ENCODE measurements at places on chromosomes 11 and 22.
A peak's percentile ranks its signal among the peaks of the same experiment; 100 is the strongest.

- no peak for DNase-seq
These were observed 9.5 kb downstream of the SDF2L1 start for GRCh38 chr22:21651521-21652009.

GRCh38 chr22:37608477-37609239, at the start of gene GGA1:
GGA1 (plus strand) TSS chr22:37608834; CDS start chr22:37608861, 27 bp downstream.
- DNase-seq = peak; percentile 98

GRCh38 chr11:6703247-6704063, 20.3 kb upstream of the MRPL17 start:
- DNase-seq = peak; percentile 43

DNA sequence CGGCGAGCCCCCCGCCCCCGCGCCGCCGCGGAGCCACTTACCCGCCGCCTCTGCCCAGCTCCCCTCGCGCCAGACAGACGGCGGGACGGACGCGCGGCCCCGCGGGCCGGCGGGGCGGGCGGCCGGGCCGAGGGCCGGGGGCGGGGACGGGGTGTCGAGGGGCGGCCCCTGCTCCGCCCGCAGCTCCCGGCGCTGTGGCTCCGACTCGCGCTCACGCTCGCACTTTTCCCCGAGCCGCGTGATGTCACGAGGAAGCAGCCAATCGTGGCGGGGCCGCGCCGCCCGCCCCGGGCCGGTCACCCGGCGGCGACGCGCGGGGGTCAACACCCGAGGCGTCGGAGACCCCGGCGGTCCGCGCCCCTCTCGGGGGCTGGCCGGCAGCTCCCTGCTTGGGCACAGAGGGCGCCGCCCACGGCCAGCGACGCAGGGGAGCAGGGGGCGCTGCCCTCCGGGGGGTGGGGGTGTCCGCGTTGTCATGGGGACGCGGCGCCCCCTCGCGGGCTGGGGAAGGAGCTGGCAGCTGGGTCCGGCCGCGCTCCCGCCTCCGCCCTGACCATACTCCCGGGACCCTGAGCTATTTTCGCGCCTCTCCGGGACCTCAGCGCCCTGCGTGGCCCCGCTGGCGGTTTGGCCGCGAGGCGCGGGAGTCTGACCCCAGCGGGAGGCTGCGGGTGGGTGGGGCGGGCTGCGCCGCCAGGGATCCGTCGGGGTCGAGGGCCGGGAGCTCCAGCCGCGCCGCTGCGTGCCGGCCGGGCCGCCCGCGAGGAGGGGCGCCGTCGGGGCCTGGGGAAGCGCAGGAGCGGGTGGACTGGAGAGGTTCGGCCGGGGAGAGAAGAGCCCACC, at the start of gene CHRM4:
Gene CHRM4 (minus strand): TSS at position 199 of the 843 bp plus-strand sequence. CDS start 5,219 bp downstream, outside the sequence.
- no peak for DNase-seq

DNA sequence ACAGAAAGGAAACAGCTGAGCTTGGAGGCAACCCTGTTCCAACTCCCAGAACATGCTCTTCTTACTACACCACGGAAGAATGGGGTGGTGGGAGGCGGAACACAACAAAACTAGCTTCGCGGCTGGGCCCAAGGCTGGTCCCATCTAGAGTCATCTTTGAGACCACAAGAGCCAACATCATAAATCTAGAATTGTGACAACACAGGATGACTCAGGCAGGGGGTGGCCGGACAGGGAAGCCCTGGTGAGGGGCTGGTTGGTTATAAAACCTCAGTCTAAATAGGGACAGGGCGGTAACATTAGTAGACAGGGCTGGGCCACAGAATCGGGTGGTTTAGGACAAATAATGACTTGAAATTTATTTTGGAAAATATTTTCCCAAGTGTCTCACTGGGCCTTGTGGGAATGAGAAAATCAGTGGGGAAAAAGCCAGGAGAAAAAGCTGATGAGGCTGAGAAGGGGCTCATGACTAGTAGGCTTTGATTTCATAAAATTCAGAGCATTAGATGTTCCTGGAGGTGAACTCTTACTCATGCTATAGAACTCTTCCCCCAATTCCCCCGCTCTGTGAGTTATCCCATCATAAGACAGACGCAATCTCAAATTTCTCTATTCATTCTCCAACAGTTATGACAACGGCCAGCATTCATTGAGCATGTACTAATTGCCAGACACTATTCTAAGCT, 151.8 kb upstream of the TIMP3 start:
- no peak for DNase-seq

- DNase-seq = no peak
These were observed 29.8 kb upstream of the SCGB1A1 start for GRCh38 chr11:62388999-62389398.

DNA sequence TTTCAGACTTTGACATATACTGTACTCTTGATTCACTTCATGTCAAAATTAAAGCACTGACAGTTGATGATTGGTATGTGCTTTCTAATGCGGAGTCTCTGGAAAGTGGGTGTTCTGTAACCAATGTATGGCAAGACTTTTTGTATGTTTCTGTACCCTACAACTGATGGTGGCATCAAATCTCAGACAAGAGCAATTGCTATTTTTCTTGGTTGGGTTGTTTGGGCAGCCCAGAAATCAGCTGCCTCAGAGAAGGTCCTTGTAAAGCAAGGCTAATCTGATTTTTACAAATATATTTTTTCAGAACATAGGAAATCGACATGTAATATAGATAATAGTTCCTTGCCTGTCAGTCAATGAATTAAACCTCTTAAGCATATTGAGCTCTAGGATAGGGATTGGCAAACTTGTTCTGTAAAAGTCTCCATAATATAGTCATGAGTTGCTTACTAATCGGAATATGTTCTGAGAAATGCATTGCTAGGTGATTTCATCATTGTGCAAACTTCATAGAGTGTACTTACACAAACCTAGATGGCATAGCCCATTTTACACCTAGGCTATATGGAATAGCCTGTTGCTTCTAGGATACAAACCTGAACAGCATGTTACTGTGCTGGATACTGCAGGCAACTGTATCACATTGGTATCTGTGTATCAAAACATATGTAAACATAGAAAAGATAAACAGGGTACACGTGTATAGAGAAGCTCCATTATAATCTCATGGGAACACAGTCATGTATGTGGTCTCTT, 10.2 kb upstream of the OOSP4A start:
- DNase-seq = no peak

GRCh38 chr22:49845241-49845640, 8.4 kb upstream of the ZBED4 start:
- DNase-seq = no peak

DNA sequence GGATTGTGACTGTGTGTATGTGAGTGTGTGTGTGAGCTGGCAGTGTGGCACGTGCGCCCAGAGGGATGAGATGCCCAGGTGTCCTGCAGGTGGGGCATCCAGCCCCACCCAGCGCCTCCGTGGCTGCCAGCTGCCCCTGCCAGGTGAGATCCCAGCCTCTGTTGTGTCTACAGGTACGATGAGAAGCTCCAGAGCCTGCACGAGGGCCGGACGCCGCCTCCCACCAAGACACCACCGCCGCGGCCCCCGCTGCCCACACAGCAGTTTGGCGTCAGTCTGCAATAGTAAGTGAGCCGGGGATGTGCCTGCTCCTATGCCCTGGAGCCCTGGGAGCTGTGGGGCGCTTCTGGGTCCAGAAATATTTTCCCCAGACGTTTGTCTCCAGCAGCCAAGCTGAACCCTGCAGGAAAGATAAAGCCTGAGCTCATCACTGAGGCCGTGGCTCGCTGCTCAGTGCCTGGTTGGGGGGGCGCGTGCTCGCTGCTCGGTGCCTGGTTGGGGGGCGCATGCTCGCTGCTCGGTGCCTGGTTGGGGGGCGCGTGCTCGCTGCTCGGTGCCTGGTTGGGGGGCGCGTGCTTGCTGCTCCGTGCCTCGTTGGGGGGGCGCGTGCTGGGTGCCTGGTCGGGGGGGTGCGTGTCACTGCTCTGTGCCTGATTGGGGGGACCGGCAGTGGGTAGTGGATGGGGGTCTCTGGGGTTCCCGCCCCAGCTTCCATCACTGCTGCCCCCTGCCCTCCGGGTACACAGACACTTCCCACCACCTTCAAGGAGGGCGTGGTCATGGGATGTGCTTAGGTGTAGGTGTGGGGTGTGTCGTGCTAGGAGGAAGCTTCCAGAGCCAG, 73.2 kb downstream of the ARHGAP8 start:
- DNase-seq = no peak

DNA sequence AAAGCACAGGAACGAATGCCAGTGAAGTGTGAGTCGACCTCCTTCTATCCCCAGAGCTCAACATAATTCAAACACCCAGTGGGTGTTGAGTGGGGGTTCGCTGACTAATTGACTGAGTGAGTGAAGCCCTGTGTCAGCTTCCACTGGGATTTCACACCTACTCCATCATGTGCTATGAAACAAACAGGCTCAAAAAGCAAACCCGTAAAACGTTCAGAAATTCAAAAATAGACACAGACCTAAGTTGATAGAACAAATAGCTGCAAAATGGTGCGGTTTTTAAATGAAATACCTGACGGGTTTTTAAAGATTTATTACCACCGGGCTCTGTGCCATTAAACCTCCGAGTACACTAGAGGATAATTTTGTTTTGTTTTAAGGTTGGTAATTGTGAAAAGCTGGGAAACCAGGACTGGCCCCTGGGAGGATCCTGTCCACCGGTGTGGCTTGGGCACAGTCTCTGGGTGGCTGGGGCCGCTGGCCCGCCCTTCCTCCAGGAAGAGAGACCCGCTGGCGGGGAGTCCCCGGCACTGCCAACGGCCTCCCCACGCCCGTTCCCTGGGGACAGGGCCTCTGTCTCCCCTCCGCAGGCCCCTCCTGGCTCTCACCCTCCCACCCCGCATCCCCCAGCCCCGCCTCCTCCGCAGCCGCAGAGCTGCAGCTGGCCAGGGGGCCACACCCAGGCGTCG, 13.6 kb downstream of the KCNJ5 start:
- DNase-seq = peak; percentile 21

- DNase-seq = no peak
These were observed 177.5 kb upstream of the ZBED5 start for GRCh38 chr11:11035331-11035730.

- no peak for DNase-seq
These were observed at the start of gene CRYBB2 for GRCh38 chr22:25219211-25219689. CRYBB2 (plus strand) TSS chr22:25219639; CDS start chr22:25221430, 1,791 bp downstream.

DNA sequence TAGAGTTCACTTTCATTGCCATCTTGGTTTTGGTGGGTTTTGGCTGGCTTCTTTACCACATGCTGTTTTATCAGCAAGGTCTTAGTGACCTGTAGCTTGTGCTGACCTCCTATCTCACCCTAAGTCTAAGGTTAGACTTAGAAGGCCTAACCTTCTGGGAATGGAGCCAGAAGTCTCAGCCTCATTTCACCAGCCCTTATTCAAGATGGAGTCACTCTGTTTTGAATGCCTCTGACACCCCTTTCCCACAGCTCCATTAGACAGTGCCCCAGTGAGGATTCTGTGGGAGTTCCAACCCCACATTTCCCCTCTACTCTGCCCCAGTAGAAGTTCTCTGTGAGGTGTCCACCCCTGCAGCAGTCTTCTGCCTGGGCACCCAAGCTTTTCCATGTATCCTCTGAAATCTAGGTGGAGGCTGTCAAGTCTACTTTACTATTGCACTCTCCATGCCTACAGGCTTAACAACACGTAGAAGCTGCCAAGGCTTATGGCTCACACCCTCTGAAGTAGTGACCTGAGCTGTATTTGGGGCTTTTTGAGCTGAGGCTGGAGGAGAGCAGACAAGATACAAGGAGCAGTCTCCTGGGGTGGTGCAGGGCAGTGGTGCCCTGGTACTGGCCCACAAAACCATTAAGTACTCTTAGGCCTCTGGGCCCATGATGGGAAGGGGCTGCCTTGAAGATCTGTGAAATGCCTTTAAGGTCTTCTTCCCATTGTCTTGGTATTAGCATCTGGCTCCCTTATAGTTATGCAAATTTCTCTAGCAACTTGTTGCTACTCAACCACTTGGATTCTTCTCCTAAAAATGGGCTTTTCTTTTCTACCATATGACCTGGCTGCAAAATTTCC, 65.9 kb upstream of the SC5D start:
- DNase-seq = no peak

DNA sequence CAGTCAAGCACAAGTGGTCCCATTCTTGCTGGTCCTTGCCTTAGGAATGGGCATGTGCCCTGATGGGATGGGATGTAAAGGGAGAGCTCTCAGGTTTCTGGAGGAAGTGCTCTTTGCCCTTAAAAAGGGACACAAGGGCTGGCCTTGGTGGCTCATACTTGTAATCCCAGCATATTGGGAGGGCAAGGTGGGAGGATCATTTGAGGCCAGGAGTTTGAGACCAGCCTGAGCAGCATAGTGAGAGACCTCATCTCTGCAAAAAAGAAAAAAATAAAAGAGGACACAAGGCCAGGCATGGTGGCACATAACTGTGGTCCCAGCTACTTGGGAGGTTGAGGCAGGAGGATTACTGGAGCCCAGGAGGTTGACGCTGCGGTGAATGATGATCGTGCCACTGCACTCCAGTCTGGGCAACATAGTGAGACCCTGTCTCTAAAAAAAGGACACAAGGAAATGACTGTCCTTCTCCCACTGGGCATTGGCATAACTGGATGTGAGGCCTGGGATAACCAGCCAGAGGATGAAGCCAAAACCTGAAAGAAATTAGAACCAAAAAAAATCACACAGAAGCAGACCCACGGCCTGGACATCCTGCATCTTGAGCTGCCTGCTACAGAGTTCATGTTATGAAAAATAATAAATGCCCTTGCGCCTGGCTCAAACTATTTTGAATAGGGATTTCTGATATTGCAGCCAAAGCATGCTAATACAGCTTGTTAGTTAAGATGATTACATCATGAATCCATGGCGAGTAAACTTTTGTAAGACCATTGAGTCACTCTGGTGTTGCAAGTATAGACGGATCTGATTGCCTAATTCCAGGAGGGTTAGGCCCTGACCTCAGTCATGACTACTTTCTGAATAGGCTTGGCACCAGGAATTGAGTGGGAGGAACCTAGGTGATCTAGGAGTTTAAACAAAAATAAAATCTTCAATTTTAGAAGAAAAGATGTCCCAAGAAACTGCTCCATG, 12.9 kb upstream of the CRKL start:
- peak; percentile 46 for DNase-seq

DNA sequence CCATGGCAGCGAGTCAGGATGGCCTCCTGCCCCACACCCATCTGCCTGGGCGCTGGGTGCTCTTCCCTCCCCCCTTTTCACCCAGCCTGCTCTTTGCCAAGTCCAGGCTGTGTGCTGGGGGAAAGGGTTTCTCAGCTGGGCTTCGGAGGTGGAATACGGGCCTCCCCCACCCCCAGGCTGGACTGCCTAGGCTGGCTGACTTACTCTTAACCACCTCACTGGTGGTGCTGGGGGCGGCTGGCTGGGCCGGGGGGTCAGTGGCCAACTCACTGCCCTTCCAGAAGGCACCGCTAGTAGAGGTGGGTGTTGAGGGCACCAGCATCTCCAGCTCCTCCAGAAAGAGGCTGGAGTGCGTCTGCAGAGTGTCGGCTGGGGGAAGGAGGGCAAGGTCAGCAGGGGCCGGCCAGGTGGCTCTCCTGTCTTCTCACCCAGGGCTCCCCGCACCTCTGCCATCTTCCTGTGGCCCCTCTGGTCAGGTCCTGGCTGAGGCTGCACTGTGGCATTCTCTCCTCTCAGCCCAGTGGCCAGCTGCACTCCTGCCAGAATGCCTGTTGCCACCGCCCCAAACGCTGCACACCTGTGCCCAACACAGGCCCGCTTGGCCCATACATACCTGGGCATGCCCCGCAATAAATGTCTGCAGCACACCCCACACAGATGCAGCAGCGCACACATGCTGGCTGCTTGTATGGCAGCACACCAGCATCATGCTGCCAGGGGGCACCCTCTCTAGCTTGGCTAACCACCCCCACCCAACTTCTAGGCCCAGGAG, 9.7 kb downstream of the PITPNM1 start:
- DNase-seq = no peak

- no peak for DNase-seq
These were observed 44.0 kb upstream of the RDX start for GRCh38 chr11:110340436-110340835.

GRCh38 chr22:38027487-38027886, 29.7 kb upstream of the PICK1 start:
- DNase-seq = no peak

All from CD4-positive, alpha-beta T cell treated with Interleukin-4 for 1 hour (primary cell).